ENCODE measurements at places on chromosomes 7 and 10.

- H3K4me1 ChIP-seq = no peaks in the 10 kb centered on the region
- no peaks in the 10 kb centered on the region for H3K27me3 ChIP-seq
- no peak for DNase-seq
- H3K36me3 ChIP-seq = no peaks in the 10 kb centered on the region
- no peak overlapping the region for H3K4me3 ChIP-seq
Observed at GRCh38 chr7:25244254-25245033, 16.2 kb upstream of the NPVF start.

- no peaks in the 10 kb centered on the region for H3K36me3 ChIP-seq
- DNase-seq = no peak
- no peaks in the 10 kb centered on the region for H3K4me1 ChIP-seq
- peaks cover 59% of the 10 kb centered on the region for H3K27me3 ChIP-seq
- no peak overlapping the region for H3K27ac ChIP-seq
Observed at GRCh38 chr10:69918036-69918435, 116.3 kb downstream of the COL13A1 start.

DNA sequence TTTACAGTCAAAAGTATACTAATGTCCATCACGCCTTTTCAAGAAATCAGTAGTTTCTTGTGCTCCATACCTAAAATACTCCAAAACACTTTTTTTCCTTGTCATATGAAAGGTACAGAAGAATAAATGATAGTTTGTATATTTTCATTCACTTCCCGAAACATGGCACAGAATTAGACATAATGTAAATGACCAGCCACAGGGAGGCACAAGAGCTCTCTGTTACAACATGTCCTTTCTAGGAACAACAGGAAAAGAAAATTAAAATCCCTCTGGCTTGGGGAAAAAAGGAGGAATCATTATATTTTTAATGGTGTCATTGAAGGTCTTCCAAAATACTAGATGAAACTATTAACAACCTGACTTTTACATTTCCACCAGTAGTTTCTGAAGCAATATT is 331.2 kb downstream of the ACTR3B start:
- no peaks in the 10 kb centered on the region for H3K36me3 ChIP-seq
- DNase-seq = peak; percentile 45
- H3K4me1 ChIP-seq = peaks cover 21% of the 10 kb centered on the region
- no peaks in the 10 kb centered on the region for H3K27me3 ChIP-seq

- H3K27ac ChIP-seq = no peak overlapping the region
- H3K36me3 ChIP-seq = no peaks in the 10 kb centered on the region
- peaks cover 17% of the 10 kb centered on the region for H3K27me3 ChIP-seq
- H3K4me3 ChIP-seq = no peak overlapping the region
- DNase-seq = no peak
Observed at GRCh38 chr7:5082806-5083205, 37.1 kb downstream of the RBAK start.

DNA sequence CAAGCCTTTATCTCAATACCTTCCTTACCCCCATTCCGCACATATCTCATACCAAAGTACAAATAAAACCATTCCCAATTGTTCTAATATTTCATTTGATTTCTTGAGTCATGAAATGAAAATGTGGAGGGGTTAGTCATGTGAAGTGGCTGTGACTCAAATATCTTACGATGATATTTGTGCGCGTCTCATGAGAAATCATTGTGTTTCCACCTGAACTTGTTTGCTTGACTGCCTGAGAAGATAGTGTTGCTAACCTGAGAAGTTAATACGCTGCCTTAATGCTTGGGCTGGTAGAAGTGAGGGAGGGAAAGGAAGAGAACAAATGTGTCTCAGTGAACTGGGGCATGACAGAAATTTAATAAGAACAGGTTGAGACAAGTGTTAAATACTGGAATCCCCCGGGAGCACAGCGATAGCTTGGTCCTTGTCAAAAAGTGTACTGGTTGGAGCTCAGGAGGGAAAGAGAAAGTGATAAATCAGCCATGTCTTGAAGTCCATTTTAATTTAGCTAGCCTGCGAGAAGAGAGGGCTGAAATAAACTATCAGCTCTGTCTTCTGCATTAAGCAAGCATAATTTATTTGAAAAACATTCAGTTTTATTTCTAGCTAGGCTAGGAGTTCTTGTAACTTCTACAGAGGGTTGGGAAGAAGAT is 7.2 kb upstream of the EPHA1 start:
- no peak overlapping the region for H3K27ac ChIP-seq
- DNase-seq = no peak
- no peaks in the 10 kb centered on the region for H3K27me3 ChIP-seq
- H3K4me3 ChIP-seq = no peak overlapping the region

DNA sequence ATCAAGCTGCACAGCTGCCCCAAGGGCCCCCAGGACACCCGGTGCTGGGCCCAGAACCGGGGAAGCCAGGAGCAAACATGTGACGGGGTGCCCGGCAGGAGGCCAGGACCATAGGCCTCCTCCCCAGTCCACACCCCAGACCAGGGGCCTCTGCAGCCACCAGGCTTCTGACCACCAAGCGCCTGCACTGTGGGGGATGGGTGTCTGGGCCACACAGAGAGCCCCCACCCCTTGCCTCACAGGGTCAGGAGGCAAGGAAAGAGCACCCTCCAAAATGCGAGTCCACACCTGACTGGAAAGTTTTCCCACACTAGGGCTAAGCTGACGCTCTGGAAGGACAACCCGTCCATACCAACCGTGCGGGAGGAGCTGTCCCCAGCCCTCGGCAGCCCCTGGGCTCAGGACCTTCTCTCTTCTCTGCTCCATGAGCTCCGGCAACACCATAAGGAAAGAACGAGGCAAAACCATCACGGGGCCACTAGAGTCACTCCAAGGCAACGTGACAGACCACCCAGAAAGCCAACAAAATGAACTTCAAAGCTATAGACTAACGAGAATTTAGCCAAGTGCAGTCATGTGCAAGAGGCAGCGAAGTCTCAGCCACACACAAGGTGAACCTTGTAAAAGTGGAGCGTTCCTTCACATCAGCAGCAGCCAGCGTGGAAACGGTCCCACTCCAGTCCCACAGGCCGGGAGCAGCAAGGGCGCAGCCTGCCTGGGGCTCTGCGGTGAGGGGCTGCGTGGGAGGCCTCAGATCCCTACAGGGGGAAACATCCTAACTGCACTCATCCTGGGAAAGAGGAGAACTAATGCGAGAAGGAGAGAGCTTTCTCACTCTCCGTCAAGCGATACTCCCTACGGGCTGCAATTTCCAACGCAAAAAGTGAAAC is 5.1 kb downstream of the STK32C start:
- H3K27ac ChIP-seq = peak overlapping the region; percentile 85
- no peak for DNase-seq
- H3K36me3 ChIP-seq = no peaks in the 10 kb centered on the region
- no peaks in the 10 kb centered on the region for H3K27me3 ChIP-seq
- peak overlapping the region; percentile 55 for H3K4me3 ChIP-seq
